ENCODE measurements at places on chromosomes 1 and 21.

GRCh38 chr21:44279354-44280260 lies 6.1 kb upstream of the AIRE start:
- peak; percentile 3 for DNase-seq

DNA sequence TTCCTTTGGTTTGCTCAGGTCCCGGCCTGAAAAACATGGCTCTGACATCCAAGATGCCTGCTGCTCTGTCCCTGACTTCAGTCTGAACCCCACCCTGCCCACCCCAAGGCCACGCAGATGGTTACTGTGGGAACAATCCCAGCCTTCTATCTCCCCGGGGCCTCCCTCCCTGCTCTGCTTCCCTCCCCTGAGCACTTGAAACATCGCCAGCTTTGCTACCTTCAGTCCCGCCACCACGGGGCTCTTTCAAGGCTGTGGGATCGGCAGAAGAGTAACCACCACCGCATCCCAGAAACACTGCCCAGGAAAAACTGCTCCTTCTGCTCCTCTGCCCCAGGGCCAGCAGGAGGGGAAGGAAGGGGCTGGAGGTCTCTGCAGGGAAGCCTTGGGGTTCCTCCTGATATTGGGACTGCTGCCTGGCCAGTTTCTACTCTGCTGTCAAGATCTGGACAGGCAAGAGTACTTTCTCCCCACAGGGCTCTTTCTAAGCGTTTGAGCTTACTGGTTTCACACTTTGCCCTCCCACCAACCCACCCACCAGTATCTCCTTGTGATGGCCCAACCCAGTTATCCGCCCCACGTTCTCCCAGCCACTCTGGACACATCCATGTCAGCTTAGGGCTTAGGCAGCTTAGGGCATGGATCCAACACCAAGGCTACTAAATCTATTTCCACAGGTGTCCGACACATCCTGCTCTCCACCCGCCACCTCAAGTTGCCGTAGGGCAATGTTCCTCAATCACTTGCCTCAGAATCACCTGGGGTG lies 8.4 kb downstream of the ETNK2 start:
- no peak for DNase-seq

- DNase-seq = no peak
Measured at GRCh38 chr1:143694085-143694484, 277.7 kb downstream of the FAM72C start.

DNA sequence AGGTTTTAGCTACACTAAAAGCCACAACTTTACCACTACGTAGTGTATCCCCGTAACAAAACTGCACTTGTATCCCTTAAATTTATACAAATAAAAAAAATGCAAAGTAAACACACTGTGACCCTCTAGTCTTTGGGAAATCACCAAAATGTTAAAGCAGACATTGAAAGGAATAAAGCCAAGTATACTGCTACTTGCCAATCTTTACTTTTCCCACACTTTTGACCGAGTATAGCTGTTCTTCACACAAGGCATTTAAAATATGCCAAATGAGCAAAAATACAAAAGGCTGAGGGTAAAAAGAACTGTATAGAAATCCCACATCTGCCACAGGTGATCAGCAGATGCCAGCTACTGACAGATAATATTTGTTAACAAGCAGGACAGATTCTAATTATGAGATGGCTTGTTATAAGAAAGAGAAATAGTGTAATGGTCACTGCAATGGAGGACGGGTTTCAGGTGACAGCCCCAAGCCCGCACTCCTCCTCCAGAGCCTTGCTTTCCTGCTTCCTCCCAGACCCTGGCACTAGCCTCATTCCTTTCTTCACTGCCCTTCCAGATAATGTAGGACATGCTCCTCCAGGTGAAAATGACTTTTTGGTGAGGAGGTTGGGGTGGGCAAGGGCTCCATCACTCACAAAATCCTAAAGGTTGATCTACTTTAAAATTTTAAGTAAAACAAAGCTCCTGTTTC lies 18.1 kb downstream of the KCNT2 start:
- no peak for DNase-seq

DNA sequence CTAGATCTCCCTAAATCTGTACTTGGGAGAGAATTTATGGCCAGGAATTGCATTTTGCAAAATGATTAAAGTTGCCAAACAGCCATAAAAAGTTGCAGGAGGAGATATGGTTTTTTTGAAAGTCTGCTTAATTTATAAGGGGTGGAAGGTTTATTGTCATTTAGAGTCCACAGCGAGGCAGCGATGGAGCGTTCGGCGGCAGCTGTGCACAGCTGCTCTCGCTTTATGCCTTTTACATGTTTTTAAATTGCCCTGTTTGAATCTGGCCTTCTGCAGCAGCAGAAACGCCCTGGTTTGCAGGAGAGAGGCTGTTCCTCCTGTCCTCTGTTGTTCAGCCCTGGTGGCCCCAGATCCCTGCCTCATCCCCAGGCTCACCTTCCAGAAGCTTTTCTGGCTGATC lies 144.9 kb upstream of the POU3F1 start:
- no peak for DNase-seq

All from T-helper 17 cell (primary cell).